ENCODE measurements at places on chromosomes 4 and X. TPM values are rescaled to one million over a fixed set of nuclear protein-coding genes. Genes with fewer than 3 reads are reported as not detected.
A peak's percentile ranks its signal among the peaks of the same experiment; 100 is the strongest.

DNA sequence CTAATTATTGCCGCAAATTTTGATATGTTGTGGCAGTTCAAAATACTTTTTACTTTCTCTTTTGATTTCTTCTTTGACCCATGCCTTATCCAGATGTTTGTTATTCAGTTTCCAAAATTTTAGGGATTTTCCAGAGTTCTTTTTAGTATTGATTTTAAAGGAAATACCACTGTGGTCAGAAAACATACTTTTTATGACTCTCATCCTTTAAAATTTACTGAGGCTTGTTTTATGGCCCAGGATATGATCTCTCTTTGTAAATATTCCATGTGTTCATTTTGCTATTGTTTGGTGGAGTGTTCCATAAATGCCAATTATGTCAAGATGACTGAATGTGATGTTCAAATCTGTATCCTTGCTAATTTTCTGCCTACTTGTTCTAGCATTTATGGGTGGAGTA is 272.3 kb upstream of the DIPK2B start:
- no peak for DNase-seq

GRCh38 chrX:21639775-21640174 is 18.4 kb downstream of the KLHL34 start:
- no peak for DNase-seq

DNA sequence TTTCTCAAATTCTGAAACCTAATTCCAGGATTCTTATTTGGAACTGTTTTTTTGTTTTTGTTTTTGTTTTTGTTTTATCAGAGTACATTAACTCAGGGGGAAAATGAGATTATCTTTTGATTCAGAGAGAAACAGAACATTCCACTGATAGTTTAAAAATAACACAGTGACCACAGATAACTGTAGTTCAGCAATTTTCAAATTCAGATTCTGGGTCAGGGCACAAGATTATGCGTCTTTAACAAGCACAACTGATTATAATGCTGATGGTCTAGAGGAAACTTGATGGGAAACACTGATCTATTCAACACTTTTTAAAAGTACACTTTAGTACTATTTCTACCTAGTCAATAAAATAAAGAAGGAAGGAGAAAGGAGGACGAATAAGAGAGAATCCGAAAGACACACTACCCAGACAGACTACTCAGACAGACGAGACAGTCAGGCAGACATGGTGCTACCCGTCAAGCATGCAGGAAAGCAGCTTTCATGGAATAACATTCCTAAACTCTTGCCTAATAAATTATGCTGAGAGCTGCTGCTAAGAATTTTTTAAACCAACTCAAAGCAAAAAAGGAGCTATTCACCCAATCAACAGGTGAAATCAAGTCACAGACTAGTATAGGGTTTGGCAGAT is 59.0 kb downstream of the APBB2 start:
- no peak for DNase-seq

Gene VMA21
- polyA plus RNA-seq: 19.1 TPM

GRCh38 chr4:101049549-101050001 is 297.8 kb downstream of the PPP3CA start:
- no peak for DNase-seq

DNA sequence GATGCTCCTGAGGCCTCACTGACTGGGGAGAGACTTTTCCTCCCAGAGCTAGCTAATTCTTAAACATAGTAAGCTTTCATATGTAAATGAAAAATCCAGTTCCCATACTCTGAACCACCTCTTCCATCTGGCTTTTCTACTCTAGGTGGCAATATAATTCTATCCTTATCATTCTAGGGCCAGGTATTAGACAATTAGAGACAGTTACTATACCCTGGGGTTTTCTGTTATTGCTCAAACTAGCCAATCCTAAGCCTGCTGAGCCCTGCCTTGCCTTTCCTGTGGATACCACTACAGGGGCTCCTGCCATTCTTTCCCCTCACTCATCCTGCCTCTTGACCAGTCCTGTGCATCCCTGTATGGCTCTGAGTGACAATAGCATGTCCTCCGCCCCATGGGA is 552.0 kb downstream of the STIM2 start:
- DNase-seq: no peak

DNA sequence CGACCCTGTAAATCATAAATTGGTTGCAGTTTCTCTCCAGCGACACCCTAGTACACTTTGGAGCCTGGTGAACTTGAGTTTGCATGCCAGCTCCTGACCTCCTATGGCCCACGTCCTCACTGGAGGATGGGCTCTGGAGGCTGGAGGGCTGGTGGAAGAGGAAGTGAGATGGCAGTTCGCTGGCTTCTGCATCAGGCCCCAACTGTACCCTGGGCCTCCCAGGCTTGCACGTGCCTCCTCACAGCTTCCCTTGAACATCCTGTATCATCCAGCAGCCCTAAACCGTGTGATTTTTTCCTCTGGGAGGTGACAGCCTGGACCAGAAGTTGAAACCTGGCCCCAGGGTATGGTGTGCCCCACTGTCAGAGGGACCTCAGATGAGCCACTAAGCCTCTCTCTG is 78.5 kb downstream of the HTRA3 start:
- DNase-seq: no peak

DNA sequence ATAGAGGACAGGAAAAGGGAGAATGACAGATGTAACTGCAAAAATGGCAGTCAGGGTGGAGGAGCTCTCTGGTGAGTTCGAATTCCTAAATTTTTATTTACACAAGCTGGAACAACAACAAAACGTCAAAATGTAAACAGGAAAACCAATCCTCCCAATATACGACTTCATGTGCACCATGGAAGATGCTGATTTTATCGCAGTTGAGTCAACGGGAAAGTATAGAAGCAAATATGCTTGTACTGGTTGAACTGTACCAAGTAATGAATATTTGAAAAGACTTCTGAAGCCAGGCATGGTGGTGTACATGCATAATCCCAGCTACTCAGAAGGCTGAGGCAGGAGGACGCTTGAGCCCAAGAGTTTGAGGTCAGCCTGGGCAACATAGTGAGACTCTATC is 15.4 kb downstream of the STX18 start:
- DNase-seq: no peak

- no peak for DNase-seq
These were observed 12.5 kb downstream of the L1CAM start for GRCh38 chrX:153873282-153874084.

DNA sequence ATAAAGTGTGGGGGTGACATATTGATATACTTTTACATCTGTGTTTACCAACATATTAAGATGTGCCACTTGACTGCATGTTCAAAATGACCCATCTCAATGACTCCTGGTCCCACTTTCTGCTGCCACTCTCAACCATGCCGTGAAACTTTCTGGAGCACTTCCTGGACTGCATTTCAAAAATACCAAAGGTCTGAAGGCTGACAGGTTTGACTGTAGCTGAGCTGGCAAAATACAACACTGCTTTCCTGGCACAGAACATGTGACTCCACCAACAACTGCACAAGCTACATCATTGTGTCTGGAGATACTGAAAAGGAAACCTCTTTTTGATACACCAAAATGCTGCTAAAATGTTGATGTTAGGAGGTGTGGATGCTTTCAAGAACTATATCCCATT is 184.8 kb downstream of the UNC5C start:
- DNase-seq: no peak

DNA sequence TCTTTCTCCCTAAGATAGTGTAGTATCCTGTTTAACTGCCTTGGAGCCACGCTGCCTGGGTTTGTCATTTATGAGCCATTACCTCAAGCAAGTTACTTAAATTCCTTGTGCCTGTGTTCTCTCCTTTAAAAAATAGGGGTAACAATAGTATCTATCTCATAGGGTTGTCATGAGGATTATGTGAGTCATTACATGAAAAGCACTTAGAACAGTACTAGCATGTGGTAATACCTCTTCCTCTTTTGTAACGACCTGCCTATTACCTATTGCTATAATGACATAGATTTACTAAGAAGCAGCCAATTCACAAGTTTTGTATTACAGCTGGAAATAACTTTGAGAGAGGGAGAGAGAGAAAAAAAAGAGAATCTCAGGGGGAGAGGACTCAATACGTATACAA is 834.7 kb downstream of the RAPGEF2 start:
- DNase-seq: no peak

GRCh38 chr4:168757500-168757899 is 252.6 kb downstream of the CBR4 start:
- no peak for DNase-seq

GRCh38 chrX:131728295-131729145 is 184.6 kb downstream of the OR13H1 start:
- peak; percentile 31 for DNase-seq

Gene CFI
- 6.5 TPM for polyA plus RNA-seq

DNA sequence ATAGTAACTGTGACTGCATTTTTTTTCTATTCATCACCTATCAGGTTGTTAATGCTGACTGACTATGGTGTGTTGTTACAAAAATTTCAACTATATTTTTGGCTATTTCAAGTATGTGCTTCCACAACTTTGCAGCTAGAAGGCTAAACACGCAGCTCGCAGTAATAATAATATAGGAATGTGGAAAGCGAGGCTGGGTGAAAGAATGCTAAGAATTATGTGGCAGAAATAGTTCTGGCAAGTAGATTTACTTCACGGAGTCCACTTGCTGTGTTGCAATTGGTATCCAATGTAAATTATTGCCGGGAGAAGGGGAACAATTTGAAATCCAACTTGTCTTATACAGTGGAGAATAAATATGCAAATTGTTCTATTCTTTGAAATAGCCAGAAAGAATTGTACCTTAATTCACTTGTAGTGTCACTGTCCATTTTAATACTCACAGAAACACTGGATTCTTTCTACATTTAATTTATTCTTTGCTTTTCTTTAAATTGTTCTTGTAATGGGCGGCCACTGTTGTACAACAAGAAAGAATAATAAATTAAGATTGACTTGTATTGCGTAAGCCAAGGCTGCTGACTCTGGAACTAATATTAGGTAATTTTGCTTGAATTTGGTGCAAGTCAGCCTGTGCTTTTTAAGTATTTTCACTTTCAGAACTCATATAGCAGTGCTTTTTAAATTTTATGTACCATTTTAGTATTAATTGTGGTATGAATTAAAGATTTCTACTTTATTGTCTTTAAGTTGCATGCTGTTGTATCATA is 154.9 kb downstream of the FRMPD4 start:
- DNase-seq: no peak

DNA sequence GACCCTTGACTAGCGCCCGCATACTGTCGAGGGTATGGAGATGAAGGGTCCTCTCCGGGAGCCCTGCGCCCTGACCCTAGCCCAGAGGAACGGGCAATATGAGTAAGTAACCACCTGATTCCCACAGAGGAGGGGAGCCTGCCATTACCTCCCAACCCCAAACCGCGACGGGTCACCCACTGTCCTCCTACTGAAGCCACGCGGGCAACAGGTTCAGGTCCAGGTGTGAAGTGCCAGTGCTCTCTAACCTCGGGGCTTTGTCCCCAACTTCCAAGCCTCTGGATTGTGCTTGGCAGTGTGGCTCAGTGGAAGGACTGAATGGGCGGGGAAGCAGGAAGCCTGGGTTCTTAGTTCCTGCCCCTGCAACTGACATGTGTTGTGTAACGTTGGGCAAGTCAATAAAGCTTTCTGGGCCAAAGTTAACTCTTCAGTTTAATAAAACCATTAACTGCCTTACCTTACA is 694 bp downstream of the OCRL start:
- DNase-seq: no peak

Gene PLXNB3
- 2.3 TPM for polyA plus RNA-seq

Gene AADAT
- 16.9 TPM for polyA plus RNA-seq

Gene CT47B1
- polyA plus RNA-seq: not detected

All from forelimb muscle (tissue), 1 donor.